ENCODE measurements at places on chromosomes 5 and 9. TPM values are rescaled to one million over a fixed set of nuclear protein-coding genes. Genes with fewer than 3 reads are reported as not detected.

GRCh38 chr5:23825196-23825595, 317.8 kb downstream of the PRDM9 start:
- no peak for DNase-seq

The NEURL1B gene
- total RNA-seq, result 2.8 TPM

DNA sequence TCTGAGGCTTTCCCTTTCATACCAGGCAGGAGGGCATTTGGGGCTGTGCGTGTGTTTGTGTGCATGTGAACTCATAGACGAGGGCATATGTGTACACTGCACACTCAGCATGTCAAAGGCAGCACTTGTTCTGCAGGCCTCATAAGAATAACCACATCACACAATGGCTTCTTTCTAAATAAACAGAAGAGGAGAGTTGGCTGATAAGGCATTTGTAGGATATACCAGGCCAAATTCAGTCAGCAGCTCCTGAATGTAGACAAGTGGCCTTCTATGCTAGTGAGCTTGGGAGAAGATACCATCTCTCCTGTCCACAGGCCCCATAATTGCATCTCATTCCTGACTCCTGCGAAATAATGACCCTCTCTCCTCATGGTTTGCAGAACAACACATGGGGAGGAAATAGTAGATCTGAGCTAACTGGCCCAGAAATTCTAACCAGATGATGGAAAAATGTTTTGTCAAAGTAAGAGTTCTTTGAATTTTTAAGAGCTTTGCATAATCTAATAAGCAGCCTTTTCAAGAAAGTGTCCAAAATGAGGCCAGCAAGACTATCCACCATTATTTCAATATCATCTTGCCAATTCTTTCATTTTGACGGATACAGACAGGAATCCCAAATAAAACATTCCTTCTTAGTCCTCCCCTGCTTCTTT, 60.5 kb upstream of the GAS1 start:
- no peak for DNase-seq

GRCh38 chr5:15692706-15693381, 192.9 kb downstream of the FBXL7 start:
- no peak for DNase-seq

- no peak for DNase-seq
Measured at GRCh38 chr9:88590558-88591146, 55.7 kb downstream of the NXNL2 start.

The ARL14EPL gene
- total RNA-seq, result not detected

DNA sequence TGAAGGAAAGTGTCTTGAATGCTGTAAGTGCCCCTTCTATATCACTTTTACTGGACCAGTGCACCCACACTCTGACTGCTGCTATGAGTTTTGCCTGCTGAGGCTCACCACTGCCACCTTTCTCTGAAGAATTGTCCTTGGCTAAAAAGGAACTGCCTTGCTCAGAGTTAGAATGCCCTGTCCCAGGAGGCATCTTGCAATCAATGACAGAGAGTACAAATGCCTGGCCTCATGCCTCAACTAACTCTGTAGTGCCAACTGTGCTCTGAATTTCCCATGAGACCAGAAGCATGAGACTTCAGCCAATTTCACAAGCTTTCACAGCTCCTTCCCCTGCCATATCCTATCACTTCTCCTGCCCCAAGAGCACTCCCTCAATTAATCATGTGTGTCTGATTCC, 569.7 kb downstream of the ZNF608 start:
- DNase-seq, result no peak

- no peak for DNase-seq
Measured at GRCh38 chr9:89522959-89523285, 25.0 kb upstream of the SEMA4D start.

The NPR3 gene
- total RNA-seq, result 0.86 TPM

DNA sequence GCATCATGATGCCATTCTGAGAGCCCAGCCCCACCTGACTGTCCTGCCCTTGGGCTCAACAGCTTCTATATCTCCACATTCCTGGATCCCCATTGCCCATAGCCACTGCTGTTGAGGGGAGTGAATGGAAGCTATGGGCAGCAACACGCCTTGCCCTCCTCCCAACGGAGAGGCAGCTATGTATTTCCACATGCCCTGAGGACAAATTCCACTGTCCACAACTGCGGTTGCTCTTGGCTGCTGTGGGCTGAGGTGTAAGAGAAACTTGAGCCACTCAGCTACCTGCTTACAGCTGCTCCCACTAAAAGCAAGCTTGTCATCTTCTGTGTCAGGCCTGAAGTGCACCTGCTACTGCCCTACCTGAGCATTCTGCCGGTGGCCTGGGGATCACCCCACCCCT, 222.9 kb downstream of the PSAT1 start:
- DNase-seq, result no peak
